ENCODE measurements at places on chromosomes 2 and 18.

DNA sequence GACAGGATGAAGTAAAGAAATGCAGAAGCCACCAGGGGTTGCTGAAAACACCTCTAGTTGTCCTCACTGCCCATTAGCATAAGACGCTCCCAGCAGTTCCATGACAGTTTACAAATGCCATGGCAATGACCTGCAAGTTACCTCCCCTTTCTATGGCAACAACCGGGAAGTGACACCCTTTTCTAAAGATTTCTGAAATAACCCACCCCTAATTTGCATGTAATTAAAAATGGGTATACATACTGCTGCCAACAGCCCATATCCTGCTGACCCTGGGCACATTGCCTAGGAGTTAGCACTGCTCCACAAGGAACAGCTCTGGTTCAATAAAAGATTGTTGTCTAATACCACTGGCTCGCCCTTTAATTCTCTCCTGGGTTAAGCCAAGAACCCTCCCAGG is 178.3 kb upstream of the LRATD1 start:
- no peak for DNase-seq

DNA sequence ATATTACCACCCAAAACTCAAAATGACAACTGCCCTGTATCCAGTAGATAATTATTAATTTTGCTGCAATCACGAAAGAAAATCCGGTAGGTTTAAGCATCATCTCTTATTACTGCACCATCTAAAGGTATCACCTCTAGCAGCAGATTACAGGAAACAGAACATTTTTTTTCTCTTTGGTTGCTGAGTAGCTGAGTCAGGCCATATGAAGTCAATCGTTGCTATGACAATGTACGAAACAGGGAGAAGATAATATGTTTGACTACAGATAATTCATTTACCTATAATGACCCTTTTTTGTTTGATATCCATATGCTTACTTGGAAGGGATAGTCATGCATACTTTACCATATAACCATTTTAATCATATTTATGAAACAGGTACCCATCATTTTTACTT is 831.6 kb upstream of the CHAC2 start:
- DNase-seq = no peak

GRCh38 chr2:191738667-191739066 is 60.7 kb downstream of the NABP1 start:
- DNase-seq = no peak

DNA sequence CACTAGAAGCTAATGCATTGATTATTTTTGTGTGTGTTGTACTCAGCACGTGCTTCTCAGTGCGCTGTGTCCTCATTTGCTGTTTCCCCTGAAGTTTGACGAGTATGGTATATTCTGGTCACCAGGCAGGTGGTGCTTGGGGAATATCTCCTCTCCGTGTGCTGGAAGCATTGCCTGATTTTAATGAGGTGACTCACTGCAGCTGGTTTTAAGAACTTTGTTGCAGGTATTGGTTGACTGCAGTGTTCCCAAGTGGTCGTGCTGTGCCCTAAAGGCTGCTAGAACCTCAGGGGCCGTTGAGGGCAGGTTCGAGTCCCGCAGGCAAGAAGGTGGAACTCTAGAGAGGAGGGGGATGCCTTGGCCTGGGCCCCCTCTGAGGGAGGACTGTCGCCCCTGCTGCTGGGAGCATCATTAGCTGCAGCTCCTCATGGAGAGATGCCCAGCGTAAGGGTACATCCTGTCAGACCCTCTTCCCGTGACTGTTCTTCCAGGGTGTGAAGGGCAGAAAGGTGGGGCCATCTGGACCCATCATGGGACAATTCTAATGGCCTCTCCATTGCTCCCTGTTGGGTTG is 82.6 kb downstream of the AGAP1 start:
- no peak for DNase-seq

DNA sequence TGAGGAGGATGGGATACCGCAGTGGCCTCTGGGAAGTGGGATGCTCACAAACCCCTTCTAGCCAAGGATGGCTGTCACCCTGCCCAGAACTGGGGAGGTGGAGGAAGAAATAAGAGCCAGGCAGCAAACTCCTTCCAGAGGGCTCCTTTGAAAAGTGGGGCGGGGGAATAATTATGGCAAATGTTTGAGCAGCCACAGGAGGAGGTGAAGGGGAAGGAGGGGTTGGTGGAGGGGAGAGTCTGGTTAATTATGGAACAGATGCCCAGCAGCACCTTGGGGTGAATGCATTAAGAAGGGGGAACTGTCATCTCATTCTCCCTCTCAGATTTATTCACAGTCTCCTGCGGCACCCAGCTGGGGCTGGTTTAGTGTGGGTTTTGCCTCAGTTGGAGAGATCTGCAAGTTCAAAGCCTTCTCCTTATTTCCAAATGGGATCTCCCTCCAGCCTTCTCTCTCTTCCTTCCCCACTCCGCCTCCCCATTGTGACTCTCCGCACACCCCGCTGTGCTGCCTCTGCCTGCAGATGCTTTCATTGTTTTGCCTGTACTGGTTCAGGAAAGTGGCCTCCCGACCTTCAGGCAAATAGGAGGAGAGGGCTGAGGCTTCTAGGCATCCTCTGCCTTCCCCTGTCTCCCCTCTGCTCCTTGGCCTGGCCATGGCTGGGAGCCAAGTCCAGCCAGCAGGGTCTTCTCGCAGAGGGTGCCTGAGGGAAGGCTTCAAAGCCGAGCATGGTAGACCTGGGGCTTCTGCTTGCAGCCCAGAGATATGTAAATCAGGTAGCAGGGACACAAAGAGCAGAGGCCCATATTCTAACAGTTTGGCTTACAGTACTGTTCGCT is 457.2 kb upstream of the MEX3C start:
- DNase-seq = no peak

- DNase-seq = no peak
Observed at GRCh38 chr2:120032297-120032696, 19.4 kb downstream of the EPB41L5 start.

DNA sequence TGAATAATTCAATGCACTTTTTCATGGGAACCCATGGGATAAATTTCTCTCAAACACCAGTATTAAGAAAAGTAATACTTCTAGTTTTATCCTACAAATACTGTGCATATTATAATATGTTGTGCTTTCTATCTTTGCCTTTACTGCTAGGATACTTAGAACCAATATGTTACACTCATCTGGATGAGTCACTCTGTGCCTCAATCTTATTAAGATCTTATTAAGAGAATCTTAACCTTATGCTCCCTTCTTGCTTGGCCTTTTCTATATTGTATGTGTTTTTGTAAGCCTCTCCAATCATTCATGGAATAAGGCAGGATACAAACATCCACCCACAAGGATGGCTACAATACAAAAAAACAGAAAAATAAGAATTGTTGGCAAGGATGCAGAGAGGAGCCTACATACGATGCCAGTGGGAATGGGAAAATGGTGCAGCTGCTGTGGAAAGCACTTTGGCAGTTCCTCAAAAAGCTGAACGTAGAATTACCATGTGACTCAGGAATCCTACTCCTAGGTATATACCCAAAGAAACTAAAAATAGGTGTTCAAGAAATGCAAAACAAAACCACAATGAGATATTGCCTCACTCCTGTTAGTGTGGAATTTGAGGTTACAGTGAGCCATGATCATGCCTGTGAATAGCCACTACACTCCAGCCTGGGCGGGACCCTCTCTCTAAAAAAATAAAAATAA is 10.7 kb upstream of the TWSG1 start:
- DNase-seq = no peak

DNA sequence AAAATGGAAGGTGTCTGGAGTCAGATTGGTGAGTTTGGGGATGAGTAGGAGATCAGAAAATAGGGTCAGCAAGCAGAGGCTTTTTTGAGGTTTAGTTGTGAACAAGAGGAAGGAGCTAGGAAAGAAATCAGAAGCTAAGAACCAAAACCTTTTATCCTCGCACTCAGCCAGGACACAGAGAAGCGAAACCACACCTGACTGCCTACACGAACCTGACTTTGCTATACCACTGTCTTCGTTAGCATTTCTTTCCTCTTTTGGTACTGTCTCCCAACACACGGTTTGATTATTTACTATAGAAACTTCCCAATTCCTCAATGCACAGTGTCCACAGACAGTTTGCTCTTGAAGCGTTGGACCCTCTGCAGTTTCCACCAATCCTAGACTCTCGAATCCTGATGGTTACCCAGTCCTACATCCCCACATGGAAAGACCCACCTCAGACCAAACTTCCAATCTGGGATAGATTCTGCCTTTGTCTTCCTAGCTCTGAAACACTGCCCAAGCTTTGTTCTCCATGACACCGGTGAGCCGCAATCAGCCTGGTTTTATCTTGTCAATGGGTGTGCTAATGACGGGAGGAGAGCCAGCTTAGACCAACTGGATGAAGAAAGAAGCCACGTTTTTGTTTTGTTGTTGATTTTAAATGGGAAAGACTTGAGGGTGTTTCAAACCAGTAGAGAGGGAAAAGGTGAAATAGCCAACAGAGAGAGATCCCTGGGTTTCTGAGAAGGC is 137.4 kb downstream of the CABLES1 start:
- DNase-seq = no peak

- DNase-seq = no peak
Observed at GRCh38 chr18:26181343-26181826, 44.9 kb upstream of the TAF4B start.

- no peak for DNase-seq
Observed at GRCh38 chr2:69238449-69239031, 148.5 kb downstream of the GFPT1 start.

DNA sequence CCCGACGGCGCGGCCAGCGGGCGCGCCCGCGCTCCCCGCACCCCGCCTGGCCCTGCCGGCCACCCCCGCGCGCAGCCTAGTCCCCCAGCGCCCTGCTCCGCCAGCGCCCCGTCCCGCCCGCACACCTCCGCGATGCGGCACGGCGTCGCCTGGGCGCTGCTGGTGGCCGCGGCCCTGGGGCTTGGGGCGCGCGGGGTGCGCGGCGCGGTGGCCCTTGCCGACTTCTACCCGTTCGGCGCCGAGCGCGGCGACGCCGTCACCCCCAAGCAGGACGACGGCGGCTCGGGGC is 232 bp downstream of the SNED1 start:
- DNase-seq = no peak

DNA sequence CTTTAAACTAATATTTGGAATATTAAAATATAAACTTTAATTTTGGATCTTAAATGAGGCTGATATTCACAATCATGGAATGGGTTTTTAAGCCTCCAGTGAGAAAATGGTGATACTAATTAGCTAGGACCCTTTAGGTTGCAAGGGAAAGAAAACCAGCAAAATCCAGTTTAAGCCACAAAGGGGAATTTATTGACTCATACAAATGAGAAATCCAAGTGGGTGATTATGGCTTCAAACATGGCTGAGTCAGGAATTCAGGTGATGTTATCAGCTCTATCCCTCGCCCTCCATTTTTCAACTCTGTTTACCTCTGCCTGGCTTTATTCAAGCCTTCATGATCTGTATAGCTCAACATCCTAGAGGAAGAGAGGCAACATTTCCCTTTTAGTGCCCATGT is 75.3 kb upstream of the DLX2 start:
- no peak for DNase-seq

DNA sequence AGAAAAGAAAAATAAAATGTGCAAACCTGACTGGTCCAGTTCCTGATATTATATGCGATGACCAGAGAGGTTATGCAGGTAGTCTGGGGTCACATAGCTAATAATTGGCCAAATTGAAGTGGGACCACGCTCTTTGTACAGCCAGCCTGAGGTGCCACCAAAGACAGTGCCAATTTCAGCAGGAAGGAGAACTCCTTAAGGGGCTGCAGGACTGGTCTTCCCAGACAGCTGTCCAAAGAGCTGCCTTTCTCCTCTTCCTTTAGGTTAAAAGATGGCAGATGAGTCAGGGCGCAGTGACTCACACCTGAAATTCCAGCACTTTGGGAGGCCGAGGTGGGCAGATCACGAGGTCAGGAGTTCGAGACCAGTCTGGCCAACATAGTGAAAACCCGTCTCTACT is 95.5 kb downstream of the ACKR3 start:
- DNase-seq = no peak

DNA sequence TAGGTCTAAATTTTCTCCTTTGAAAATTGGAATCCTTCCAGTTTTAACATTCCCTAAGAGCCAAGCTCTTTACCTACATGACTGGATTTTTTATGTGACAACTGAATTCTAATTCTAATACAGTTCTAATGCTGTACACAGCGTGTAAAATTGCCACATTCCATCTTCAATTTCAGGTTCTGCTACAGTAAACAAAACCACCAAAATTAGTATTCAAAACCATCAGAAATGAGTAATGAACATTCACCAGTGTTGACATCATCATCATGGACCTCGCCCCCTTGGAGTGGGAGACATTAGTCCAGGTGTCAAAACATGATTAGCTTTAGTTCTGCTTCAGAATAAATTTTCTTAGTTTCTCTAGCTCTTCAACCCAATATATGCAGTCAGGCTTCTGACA is 133.6 kb downstream of the MBD2 start:
- DNase-seq = no peak

DNA sequence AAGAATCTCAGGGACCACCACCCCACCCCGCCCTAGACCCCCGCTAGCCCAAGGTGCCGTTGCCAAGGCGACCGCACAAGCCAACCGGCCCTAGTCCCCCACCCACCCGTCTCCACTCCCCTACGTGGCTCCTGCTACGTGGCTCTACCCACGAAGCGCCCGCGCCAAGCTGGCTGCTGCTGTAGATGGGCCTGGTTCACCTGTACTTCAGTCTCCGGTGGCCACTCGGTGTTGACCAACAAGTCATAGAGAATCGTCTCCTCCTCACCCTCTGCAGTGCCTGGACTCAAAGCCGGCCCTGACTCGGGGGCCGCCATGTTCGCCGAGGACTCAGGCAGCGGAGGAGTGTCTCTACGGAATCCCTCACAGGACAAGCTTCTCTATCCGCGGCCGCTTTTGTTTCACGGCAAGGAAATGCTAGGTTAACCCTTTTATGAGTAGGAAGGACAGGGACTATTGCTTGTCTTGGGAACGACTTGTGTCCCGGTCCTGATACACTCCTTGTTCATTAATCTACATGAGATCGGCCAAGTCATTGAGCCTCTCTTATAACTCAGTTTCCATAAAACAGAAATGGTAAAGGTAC is at the start of gene NBAS:
TSS of gene NBAS (minus strand) at position 347 of the 586 bp plus-strand sequence. CDS start at position 317, 30 bp downstream.
- DNase-seq = peak; percentile 58

GRCh38 chr2:70959271-70959761 is 19.1 kb upstream of the ANKRD53 start:
- no peak for DNase-seq

Data from activated T-helper 1 cell treated with Interleukin-2 at 50 U/mL for 16 hours (primary cell).